Spleen (tissue), 13 donors: ENCODE measurements at places on chromosomes 7 and 10. TPM values are rescaled to one million over a fixed set of nuclear protein-coding genes. Genes with fewer than 3 reads are reported as not detected.
A peak's percentile ranks its signal among the peaks of the same experiment; 100 is the strongest.

The TRIM50 gene
- total RNA-seq = 0.32 TPM

The MMD2 gene
- not detected for total RNA-seq

The KAT6B gene
- 47.7 TPM for total RNA-seq

The CRTAC1 gene
- not detected for total RNA-seq

The PPP1R9A gene
- total RNA-seq = 4.9 TPM

GRCh38 chr7:142804728-142805207 is 34.0 kb downstream of the PRSS2 start:
- peak overlapping the region; percentile 94 for H3K27ac ChIP-seq
- H3K4me3 ChIP-seq = no peak overlapping the region
- peaks cover 17% of the 10 kb centered on the region for H3K4me1 ChIP-seq

DNA sequence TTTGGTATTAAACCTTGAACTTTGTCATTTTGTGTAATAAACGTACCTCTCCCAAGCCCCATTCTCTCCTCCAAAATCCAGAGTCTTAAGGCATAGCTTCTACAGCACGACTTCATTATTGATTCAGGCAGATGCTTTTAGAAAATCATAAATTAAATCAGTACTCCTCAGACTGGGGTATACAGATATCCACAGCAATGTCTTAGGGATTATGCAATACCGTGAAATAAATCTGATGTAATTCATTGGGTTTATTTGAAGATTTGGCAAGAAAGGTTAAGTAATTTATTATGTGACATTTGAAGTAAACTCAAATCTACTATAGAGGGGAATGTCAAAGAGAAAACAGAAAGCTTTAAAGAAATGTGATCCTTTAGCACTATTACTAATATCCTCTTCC is 246.1 kb upstream of the PLXDC2 start:
- H3K4me3 ChIP-seq = no peak overlapping the region
- H3K36me3 ChIP-seq = no peaks in the 10 kb centered on the region
- H3K27ac ChIP-seq = no peak overlapping the region
- no peak for DNase-seq

DNA sequence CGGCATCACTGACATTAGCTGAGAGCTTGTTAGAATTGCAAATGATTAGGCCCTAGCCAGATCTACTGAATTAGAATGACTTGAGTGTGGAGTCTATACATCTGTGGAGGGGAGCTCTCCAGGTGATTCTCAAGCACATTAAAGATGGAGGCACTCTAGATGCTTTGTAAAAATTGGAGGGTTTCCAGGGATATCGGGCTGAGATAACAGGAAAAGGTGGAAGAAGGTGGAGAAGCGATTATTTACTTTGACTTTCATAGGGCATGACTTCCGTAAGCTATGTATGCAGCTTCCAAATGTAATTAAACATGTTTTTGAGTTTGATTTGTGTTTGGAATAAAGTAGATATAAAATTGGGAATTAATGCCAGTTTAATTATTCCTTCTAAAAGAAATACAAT is 235.0 kb upstream of the PTN start:
- H3K27ac ChIP-seq = no peak overlapping the region
- no peak overlapping the region for H3K4me3 ChIP-seq
- no peaks in the 10 kb centered on the region for H3K27me3 ChIP-seq
